Left cardiac atrium (tissue), 4 donors: ENCODE measurements at places on chromosomes 1 and 21. TPM values are rescaled to one million over a fixed set of nuclear protein-coding genes. Genes with fewer than 3 reads are reported as not detected.

Gene CYP4Z1
- 1.1 TPM for total RNA-seq

- DNase-seq, result no peak
These were observed 69.5 kb downstream of the EDEM3 start for GRCh38 chr1:184685116-184685515.

DNA sequence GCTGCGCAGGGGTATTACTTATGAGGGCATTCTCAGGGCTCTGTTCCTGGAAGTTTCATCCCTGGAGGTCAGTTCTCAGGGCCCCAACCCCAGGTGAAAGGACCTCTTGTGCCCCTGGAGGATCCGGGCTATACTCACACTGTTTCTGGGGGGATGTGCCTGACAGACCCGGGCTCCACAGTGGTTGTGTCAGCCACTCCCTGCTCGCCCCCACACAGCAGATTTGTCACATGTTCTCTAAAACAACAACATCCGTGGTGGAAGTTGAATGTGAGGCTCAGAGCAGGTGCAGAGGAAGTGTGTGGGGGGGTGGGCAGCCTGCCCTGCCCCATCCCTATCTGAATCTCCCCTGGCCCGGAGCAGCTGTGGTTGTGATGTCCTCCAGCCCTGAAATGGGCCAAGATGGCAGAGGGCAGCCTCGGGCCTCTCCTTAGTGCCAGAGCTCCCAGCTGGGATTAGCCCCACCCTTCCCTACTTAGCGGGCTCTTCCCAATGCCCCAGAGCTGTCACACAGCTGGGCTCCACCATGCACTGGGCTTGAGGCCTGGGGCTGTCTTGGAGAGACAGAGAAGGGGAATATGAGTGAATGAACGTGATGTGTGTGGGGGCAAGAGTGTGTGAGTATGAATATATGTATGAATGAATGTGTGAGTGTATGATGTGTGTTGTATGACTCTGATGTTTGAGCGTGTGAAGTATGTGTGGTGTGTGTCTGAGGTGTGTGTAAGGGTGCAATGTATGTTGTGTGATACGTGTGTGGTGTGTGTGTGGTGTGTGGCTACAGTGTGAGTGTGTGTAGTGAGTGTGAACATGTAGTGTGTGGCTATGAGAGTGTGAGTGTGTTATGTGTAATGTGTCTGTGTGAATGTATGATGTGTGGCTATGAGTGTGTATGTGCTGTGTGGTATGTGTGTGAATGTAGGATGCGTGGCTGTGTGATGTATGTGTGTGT, 1.5 kb upstream of the FCMR start:
- no peak for DNase-seq

DNA sequence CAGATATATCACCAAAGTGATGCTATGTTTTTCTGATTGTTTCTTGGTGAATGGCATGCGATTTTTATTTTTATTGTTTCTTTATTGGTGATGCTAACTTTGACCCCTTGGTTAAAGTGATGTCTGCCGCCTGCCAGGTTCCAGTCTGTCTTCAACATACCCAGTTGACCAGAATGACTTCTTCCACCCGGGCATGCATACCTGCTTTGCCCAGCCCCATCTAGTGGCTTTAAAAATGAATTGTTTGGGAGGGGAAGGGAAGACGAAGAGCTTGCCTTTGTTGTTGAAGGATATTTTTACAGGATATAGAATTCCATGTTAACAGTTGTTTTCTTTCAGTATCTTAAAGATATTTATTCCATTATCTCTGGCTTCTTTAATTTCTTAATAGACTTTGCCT, 65.1 kb downstream of the ATG4C start:
- DNase-seq, result no peak

GRCh38 chr21:36236052-36236730, 79.6 kb downstream of the DOP1B start:
- DNase-seq, result no peak

DNA sequence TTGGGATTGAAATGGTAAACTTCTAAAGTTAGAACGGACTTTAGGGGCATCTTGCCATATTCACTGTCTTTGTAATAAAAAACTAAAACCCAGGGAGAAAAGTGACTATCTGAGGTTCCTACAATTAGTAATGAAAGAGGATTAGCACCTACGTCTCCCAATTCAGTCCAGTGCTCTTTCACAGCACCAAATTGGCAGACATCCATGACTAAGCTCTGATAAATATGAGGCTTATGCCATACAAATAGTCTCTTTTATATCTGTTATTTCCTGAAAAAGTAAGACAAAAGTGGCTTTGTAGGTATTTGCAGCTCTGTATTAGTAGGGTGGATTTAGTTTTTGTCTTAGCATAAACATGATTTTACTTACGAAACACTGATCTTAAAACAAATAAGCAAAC, 315.0 kb upstream of the NRIP1 start:
- DNase-seq, result no peak
